Stimulated activated CD4-positive, alpha-beta T cell treated with anti-CD3 and anti-CD28 coated beads, Interleukin-15, amount 100 ng/mL, for 48 hours (primary cell): ENCODE measurements at places on chromosomes 7 and 10.

- DNase-seq, result no peak
Observed at GRCh38 chr7:22589641-22590201, 89.7 kb upstream of the STEAP1B start.

DNA sequence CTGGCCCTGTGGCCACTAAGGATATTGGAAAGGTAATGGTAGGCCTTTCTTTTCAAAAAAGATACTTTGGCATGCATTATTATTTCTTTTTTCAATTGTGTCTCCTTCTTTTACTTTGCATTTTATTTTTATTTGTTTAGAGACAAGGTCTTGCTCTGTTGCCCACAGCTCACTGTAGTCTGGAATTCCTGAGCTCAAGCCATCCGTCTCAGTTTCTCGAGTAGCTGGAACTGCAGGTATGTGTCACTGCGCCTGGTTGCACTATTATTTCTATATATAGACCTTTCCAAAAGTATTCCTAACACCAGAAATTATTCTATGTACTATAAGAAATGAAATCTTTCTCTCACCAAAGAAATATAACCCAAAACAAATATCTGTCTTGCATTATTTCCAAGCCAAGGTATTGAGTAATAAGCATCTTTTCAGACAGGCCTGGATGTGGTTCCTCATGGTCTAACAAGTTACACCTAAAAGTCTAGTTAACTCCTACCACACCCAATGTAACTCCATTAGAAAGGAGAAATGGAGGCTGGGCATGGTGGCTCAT, 500.8 kb upstream of the ANKRD30A start:
- DNase-seq, result no peak

- DNase-seq, result no peak
Observed at GRCh38 chr7:15681631-15682030, 4.9 kb downstream of the MEOX2 start.

GRCh38 chr7:66894463-66895080, 26.5 kb upstream of the TMEM248 start:
- DNase-seq, result no peak
